Chondrocyte (in vitro differentiated cells): ENCODE measurements at places on chromosomes 4 and X. TPM values are rescaled to one million over a fixed set of nuclear protein-coding genes. Genes with fewer than 3 reads are reported as not detected.
A peak's percentile ranks its signal among the peaks of the same experiment; 100 is the strongest.

GRCh38 chr4:8319731-8320385 is 50.3 kb downstream of the HTRA3 start:
- peak; percentile 46 for DNase-seq

MAGEC2 gene
- total RNA-seq: not detected in 3 replicates

DNA sequence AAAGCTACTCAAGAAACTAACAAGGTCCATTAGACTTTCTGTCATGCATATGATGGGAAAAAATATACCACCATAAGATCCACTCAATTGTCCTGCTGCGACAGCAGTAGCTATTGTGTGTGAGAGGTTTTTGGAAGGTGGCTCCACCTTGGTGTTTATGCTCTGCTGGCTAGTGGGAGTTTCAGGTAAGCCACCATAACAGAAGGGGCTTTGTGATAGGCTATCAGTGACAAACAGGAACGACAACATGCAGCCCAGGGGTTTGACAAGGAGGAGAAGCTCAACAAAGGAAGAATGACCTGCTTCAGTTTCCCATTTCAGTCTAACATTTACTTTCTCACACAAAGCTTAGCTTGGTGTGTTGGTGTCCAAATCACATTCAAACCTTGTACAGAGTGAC is 182.6 kb downstream of the ATOH1 start:
- DNase-seq: no peak

DNA sequence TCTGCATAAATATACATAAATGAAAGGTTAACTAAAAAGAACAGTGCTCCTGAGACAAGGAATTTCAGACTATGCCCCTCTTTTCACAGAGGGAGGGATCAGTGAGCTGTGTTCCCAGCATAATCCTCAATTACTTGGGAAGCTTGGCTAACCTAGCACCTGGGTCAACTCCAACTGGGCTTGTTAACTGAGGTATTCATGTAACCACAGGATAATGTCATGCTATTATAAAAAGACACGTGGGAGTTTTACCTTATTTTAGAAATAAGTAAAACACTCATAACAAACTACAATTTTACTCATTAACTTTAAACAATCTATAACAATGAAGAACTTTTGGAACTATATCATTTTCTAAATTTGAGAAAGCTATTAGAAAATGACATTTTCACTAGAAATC is 48.6 kb downstream of the RPGR start:
- DNase-seq: no peak

AR gene
- total RNA-seq: 3.3 to 4.2 TPM (median 4.0 TPM) in 3 replicates

GRCh38 chr4:24334906-24335305 is 249.4 kb downstream of the DHX15 start:
- DNase-seq: no peak

DNA sequence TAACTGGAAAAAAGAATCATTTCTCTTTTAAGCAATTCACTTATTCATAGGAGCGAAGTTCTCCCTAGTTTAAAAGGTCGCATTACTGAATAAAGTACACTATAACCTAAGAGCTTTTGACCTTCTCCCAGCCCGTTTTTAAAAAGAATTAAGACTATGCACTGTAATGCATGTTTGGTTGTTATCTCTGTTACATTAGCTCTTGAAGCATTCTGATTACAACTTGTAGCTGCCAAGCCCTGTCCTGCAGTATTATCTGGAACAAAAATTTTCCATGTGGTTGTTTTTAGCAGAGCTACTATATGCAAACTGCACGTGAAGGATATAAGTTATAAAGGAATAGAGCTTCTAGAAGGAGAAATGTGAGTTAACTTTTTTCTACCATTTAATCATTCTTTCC is 8.1 kb downstream of the GAB1 start:
- DNase-seq: no peak

GAGE12E gene
- not detected in 3 replicates for total RNA-seq

DNA sequence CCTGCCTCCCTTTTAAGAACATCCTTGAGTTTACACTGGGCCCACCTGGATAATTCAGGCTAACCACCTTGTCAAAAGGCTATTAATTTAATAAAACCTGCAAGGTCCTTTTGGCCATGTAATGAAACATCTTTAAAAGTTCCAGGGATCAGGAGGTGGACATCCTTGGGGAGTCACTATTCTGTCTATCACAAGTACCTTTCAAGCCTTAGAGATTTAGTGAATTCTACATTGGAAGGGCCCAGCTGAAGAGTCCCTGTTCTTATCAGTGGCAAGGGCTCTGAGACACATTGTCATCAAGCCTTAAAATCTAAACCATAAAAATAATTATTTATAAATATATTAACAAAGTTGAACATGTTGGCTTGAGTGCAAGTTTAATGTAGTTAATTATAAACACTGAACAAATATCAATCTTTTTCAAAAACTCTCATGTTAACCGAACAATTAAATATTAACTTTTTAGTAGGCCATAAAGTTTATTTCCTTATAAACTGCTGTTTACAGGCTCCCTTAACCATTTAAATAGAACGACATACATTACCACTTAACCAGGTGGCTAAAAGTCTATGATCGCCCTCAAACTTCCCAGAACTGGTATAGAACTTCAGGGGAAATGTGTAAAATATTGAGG is 104.4 kb upstream of the CBR4 start:
- no peak for DNase-seq

STAP1 gene
- total RNA-seq: not detected in 3 replicates

USP9X gene
- total RNA-seq: 85.9 to 101 TPM (median 86.3 TPM) in 3 replicates

- no peak for DNase-seq
Observed at GRCh38 chr4:140108243-140108642, 45.7 kb downstream of the MAML3 start.

OFD1 gene
- 17.8 to 19.4 TPM (median 18.1 TPM) in 3 replicates for total RNA-seq

RNF175 gene
- 0.62 to 1.2 TPM (median 0.99 TPM) in 3 replicates for total RNA-seq

SLC4A4 gene
- total RNA-seq: 12.8 to 21.9 TPM (median 14.8 TPM) in 3 replicates

GRCh38 chrX:30483996-30484395 is 93.6 kb downstream of the TASL start:
- no peak for DNase-seq

GRCh38 chr4:4457803-4458553 is 71.1 kb downstream of the NSG1 start:
- DNase-seq: no peak

- no peak for DNase-seq
Observed at GRCh38 chr4:131644619-131645018, 1504.5 kb upstream of the PCDH10 start.

DNA sequence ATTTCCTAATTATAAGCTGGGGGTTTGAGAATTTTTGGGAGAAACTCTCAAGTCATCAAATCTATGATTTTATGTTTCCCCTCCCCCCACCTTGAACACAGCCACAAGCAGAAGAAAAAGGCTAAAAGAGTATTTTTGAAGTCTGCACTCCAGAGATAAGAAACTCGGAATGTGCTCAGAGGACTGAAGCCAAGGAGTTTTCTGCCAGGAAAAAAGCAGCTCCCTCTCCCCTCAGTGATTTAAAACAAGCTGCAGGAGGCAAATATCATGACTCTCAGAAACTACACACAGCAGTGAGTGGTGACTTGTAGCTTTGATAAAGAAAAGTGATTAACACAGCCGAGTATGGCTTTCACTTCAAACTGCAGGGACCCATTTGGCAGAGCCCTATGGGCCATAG is 800.2 kb upstream of the FTHL17 start:
- DNase-seq: no peak

SMIM14 gene
- 42.6 to 54.2 TPM (median 46.9 TPM) in 3 replicates for total RNA-seq

- DNase-seq: no peak
Observed at GRCh38 chrX:11609109-11609508, 56.6 kb downstream of the ARHGAP6 start.

DNA sequence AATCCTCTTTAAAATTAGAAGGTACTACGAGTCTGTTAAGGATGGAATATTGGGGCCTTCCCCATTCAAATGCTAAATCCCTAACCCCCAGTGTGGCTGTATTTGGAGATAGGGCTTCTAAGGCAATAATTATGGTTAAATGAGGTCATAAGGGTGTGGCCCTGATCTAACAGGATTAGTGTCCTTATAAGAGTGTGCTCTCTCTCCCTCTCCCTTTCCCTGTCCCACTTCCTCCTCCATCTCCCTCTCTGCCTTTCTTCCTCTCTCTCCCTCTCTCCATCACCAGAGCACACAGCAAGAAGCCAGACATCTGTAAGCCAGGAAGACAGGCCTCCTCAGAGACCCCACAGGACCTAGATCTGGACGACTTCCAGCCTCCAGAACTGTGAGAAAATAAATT is 116.9 kb downstream of the COL25A1 start:
- DNase-seq: no peak

DNA sequence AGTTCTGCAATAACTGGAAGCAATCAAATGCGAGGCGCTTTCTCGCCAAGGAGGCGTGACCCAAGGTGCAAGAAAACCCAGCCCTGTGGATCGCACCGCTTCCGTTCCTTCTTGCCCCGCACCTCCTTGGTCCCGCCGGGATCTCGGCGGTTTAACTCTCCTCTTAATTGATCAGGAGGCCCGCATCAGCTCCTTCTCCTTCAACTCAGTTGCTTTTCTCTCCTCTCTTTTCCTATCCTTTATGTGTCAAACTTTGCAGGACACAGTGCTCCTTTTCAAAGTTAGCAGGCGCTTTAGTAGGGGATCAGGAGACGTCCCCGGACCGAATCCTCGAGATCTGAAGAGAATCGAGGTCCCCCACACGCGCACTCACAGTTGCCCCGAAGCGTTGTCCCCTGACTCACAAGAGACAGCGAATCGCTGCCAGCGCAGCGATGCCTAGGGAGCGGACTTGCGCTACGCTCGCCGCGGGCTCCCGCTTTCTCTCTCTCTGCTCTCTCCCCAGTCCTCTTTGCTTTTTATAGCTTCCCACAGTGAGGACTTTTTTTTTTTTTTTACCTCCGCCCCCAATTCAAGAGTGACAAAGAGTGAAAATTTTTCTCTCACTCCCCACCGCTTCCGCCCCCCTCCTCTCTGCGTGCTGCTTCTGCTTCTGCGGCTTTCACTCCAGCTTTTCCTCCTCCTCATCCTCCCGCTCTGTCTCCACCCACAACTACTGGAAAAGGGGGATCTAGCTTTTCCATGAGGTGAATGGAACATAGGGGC is at the start of gene DKK2:
Gene DKK2 (minus strand): TSS at position 495 of the 765 bp plus-strand sequence. CDS start 722 bp downstream, outside the sequence.
- peak; percentile 89 for DNase-seq
